ENCODE measurements at places on chromosomes 11 and 22. TPM values are rescaled to one million over a fixed set of nuclear protein-coding genes. Genes with fewer than 3 reads are reported as not detected.

The CAPRIN1 gene
- total RNA-seq: 181 TPM

The GGT5 gene
- under 0.01 TPM for total RNA-seq

The PHLDA2 gene
- 4.1 TPM for total RNA-seq

The HPX gene
- 0.83 TPM for total RNA-seq

The PRG3 gene
- not detected for total RNA-seq

The EHF gene
- not detected for total RNA-seq

The FADD gene
- 36.5 TPM for total RNA-seq

DNA sequence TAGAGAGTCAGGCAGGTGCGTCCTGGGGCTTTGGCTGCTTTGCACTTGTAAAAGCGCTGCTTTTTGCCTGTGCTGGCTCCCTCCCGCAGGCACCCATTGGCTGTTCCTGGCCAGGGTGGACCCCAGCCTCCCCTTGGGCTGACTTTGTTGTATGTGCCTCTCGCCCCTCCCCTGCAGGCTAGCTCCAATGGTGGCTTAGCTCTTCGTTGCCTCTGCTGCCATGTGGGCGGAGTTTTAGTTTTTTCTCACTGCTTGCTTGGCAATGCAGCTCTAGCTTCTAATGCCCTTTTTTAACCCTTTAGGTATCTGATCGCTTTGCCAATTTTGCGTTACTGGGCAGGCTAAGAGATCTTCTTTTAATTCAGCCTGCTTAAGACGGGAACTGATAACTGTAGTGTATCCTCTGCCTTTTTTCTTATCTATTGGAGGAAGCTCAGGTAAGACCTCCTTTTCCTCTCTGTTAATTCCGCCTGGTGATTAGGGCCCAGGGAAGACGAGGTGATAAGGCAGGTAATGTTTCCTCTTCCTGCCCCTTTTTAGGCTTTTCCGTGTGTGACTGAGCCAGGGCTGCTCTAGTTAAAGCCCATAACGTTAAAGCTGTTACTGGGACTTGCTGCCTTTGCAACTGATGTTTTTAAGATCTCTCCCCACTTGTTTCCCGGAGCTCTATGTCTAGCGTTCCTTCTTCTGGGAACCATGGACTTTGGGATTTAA, 11.7 kb upstream of the GLYATL1 start:
- H3K4me1 ChIP-seq: no peaks in the 10 kb centered on the region
- H3K36me3 ChIP-seq: no peaks in the 10 kb centered on the region

DNA sequence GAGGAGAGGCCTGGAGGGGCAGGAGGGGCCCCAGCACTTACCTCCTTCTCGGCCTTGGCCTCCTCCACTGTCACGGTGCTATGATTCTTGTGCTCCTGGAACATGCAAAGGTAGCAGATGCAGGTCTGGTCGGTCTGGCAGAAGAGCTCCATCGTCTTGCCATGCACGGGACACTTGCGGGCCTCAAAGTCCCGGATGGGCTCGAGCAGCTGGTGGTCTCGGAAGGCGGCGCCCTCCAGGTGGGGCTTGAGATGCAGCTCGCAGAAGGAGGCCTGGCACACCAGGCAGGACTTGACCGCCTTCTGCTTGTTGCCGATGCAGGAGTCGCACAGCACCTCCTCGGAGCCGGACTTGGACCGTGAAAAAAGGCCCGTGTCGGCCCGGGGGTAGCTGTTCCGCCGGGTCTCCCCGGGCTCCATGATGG, 714 bp downstream of the TRIM29 start:
- no peaks in the 10 kb centered on the region for H3K4me1 ChIP-seq
- no peak overlapping the region for H3K4me3 ChIP-seq
- no peak for DNase-seq
- H3K27ac ChIP-seq: no peak overlapping the region

- no peak overlapping the region for H3K27ac ChIP-seq
- no peaks in the 10 kb centered on the region for H3K27me3 ChIP-seq
- peak; percentile 15 for DNase-seq
- H3K36me3 ChIP-seq: no peaks in the 10 kb centered on the region
Observed at GRCh38 chr11:31655483-31655882, 145.9 kb downstream of the ELP4 start.

GRCh38 chr11:113581713-113582112, 106.5 kb upstream of the DRD2 start:
- no peak overlapping the region for H3K27ac ChIP-seq
- no peaks in the 10 kb centered on the region for H3K27me3 ChIP-seq
- no peak overlapping the region for H3K4me3 ChIP-seq
- H3K36me3 ChIP-seq: no peaks in the 10 kb centered on the region

DNA sequence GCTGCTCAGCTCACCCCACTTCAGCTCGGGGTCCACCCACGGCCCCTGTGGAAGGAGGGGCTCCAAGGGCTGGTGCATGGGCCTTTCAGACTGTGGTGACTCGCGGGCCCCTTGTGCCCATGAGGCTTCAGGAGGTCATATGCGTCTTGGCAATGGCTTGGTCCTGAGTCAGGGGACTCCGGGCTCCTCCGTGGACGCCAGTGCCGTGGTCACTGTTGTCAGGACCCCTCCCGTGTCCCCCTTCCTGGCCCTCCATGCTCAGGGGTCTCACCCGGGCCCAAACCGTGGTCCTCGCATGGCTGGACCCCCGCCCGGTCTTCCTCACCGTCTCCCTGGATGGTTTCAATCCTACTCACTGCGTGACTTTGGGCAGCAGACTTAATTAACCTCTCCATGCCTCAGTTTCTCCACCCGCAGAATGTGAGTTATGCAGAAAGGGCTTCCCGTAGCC, 436.4 kb downstream of the TBC1D22A start:
- no peaks in the 10 kb centered on the region for H3K4me1 ChIP-seq
- H3K27ac ChIP-seq: no peak overlapping the region
- H3K4me3 ChIP-seq: no peak overlapping the region
- no peak for DNase-seq
- no peaks in the 10 kb centered on the region for H3K27me3 ChIP-seq

- H3K27ac ChIP-seq: no peak overlapping the region
- no peaks in the 10 kb centered on the region for H3K4me1 ChIP-seq
- H3K4me3 ChIP-seq: no peak overlapping the region
- H3K27me3 ChIP-seq: peaks cover 5% of the 10 kb centered on the region
- no peaks in the 10 kb centered on the region for H3K36me3 ChIP-seq
Observed at GRCh38 chr11:70713086-70713835, 314.9 kb downstream of the CTTN start.

DNA sequence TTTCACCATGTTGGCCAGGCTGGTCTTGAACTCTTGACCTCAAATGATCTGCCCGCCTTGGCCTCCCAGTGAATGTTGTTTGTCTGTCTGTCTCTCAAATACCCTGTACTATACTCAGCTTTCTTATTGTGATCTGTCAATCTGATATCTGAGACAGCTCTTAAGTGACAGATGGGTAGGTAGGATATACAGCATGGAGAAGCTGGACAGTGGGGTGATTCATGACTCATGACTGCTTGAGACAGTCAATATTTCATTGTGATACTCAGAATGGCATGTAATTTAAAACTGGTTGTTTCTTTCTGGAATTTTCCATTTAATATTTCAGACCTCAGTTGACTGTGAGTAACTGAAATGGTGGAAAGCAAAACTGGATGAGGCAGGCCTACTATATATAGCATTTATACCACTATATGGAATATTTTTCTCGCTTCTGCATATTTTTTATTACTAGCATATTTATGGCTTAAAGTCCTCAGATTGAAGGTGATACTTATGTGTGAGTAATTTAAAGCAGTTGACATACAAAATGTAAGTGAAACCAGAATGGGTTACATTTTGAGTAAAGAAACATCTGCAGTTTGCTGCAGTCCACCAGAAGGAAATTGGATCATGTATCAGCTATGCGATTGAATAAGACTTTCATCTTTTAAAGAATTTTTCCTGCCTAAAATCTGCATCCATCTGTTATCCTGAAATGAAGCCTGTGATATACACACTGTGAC, 22.3 kb downstream of the ARHGAP42 start:
- peak; percentile 24 for DNase-seq
- H3K4me1 ChIP-seq: peaks cover 7% of the 10 kb centered on the region
- H3K4me3 ChIP-seq: no peak overlapping the region
- H3K27ac ChIP-seq: peak overlapping the region; percentile 7
- no peaks in the 10 kb centered on the region for H3K27me3 ChIP-seq

DNA sequence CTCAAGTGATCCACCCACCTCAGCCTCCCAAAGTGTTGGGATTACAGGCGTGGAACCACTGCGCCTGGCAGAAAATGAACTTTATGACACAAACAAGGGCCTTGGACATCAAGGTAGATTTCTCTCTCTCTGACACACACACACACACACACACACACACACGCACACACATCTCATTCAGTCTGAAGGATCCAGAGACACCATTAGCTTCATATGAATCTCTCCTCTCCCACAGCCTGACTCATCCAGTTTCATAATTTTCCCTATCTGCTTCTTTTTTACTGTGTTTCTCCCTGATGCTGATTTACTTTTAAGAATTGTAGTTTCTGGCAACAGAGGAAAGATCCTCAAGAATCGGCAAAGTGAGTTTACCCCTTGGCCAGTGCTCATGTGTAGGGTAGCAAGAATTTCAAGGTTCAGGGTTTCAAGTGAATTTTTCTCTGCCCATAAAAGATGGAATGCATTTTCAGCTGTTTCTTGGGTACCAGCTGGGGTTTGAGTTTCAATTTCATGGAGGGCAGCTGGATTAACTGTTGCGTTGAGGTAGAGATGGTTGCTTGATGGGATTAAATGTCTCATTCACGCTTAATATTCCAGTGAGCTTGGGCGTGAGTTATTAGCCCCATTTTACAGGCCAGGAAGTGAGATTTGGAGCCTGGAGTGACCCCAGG, 3.5 kb downstream of the MYO18B start:
- no peak overlapping the region for H3K27ac ChIP-seq
- peaks cover 8% of the 10 kb centered on the region for H3K4me1 ChIP-seq
- H3K36me3 ChIP-seq: no peaks in the 10 kb centered on the region
- no peak overlapping the region for H3K4me3 ChIP-seq

DNA sequence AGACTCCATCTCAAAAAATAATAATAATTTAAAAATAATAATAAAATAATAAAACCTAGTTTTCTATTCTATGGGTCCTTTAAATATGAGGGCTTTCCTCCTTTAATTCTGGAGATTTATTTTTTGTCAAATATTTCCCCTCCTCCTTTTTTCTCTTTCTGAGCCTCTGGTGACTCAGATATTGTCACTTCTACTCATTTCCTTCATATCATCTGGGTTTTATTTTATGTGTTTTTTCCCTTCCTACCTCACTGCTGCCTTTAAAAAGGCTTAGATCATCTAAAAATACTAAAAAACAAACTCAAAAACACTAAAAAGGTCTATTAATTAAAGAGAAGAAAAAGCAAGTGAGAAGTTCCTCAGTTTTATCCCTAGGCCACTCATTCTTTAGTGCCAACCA, 138.9 kb downstream of the SPON1 start:
- H3K36me3 ChIP-seq: no peaks in the 10 kb centered on the region
- H3K27ac ChIP-seq: no peak overlapping the region
- DNase-seq: no peak
- H3K4me3 ChIP-seq: no peak overlapping the region
- H3K4me1 ChIP-seq: no peaks in the 10 kb centered on the region

GRCh38 chr11:45238724-45239123, 47.4 kb downstream of the SYT13 start:
- H3K36me3 ChIP-seq: no peaks in the 10 kb centered on the region
- DNase-seq: peak; percentile 21
- no peak overlapping the region for H3K4me3 ChIP-seq

GRCh38 chr11:59144579-59145345, 2.1 kb downstream of the FAM111A start:
- DNase-seq: peak; percentile 79
- H3K36me3 ChIP-seq: no peaks in the 10 kb centered on the region
- peak overlapping the region; percentile 96 for H3K4me3 ChIP-seq
- H3K4me1 ChIP-seq: peaks cover 11% of the 10 kb centered on the region
- H3K27me3 ChIP-seq: no peaks in the 10 kb centered on the region
- peak overlapping the region; percentile 63 for H3K27ac ChIP-seq

- no peak overlapping the region for H3K27ac ChIP-seq
- H3K27me3 ChIP-seq: no peaks in the 10 kb centered on the region
- peak; percentile 83 for DNase-seq
- no peaks in the 10 kb centered on the region for H3K36me3 ChIP-seq
- peaks cover 5% of the 10 kb centered on the region for H3K4me1 ChIP-seq
- no peak overlapping the region for H3K4me3 ChIP-seq
Observed at GRCh38 chr11:130514316-130514715, 65.9 kb downstream of the ADAMTS15 start.

DNA sequence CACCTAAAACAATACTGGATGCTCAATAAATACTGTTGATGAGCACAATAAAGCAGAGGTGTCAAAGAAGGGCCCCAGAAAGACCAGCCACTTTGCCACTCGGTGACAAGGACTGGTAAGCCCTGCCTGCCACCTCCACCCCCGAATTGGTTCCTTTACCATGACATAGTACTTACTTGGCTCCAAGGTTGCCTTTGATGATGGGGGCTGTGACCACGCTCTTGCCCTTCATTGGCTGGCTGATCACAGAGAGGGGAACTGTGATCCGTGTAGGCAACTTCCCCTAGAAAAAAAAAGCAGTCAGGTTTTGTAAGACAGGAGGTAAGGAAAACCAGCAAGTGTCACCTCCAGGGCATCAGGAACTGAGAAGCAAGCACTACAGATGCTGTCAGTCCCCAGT, 29.7 kb downstream of the NFRKB start:
- peaks cover 23% of the 10 kb centered on the region for H3K36me3 ChIP-seq
- no peak for DNase-seq

DNA sequence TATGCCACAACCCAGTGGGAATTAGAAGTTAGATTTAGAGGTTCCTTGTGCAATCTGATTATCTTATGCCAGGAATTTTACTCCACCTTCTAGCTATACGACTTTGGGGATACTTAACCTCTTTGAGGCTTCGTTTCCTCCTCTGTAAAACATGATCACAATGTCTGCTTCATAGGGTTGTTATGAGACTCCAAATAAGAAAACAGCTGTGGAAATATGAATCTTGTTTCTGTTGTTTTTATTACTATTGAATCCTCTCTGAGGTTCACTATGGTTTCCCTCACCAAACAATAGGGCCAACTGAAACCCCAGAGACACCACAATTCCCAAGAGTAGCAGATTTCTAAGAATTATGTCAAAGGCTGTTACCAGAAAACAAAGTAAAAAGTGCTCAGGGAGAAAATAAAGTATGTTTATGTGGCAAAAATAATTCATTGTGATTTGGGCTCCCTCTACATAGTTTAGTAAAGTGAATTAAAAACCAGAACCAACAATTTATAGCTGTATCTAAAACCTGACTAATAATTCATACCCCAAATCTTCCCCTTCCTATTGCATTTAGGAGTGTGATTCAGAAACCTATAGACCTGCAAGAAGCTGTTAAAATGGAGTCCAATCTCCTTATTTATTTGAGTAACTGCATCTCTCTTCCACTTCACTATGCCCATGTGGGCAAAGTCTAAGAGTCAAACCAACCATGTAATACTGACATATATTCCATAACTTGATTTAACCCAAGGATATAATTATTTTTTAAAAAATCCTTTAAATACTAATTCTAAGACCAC, 38.4 kb downstream of the AMBRA1 start:
- no peak overlapping the region for H3K27ac ChIP-seq
- no peak overlapping the region for H3K4me3 ChIP-seq
- H3K27me3 ChIP-seq: no peaks in the 10 kb centered on the region
- H3K4me1 ChIP-seq: peaks cover 11% of the 10 kb centered on the region
- DNase-seq: peak; percentile 12

- H3K36me3 ChIP-seq: no peaks in the 10 kb centered on the region
- H3K27me3 ChIP-seq: peaks cover 11% of the 10 kb centered on the region
- H3K4me3 ChIP-seq: no peak overlapping the region
- no peak overlapping the region for H3K27ac ChIP-seq
Observed at GRCh38 chr11:121328176-121328966, 35.8 kb downstream of the SC5D start.
